ENCODE measurements at places on chromosomes 6 and 20. TPM values are rescaled to one million over a fixed set of nuclear protein-coding genes. Genes with fewer than 3 reads are reported as not detected.

DNA sequence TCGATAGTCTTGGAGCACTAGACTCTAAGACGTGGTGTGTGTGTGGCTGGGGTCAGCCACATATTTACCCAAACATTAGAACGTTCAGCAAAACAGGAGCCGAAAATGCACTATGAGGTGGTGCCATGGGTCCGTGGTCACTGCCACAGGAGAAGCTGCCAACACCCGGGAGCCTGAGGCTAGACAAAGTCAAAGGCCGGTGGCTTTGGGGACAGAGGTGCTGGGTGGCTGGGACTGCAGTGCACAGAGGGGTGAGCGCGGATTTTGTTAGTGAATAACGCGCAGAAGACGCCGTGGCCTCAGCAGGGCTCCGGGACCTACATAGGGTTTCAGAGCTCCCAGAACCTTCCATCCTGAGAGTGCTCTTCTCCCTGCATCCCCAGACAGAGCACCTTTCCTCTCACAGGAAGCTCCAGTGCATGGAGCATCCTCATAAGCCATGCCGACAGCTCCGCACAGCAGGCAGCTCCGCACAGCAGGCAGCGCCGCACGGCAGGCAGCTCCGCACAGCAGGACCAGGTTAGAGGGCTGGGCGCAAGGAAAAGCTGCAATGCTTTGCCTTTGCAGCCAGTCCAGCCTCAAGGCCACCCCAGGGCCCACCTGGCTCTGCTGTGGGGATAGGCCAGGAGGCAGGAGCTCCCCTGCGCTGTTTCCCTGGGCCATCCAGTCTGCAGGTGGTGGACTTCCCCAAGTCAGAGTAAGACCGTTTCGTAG lies 304.1 kb downstream of the TAF4 start:
- no peak for DNase-seq

DNA sequence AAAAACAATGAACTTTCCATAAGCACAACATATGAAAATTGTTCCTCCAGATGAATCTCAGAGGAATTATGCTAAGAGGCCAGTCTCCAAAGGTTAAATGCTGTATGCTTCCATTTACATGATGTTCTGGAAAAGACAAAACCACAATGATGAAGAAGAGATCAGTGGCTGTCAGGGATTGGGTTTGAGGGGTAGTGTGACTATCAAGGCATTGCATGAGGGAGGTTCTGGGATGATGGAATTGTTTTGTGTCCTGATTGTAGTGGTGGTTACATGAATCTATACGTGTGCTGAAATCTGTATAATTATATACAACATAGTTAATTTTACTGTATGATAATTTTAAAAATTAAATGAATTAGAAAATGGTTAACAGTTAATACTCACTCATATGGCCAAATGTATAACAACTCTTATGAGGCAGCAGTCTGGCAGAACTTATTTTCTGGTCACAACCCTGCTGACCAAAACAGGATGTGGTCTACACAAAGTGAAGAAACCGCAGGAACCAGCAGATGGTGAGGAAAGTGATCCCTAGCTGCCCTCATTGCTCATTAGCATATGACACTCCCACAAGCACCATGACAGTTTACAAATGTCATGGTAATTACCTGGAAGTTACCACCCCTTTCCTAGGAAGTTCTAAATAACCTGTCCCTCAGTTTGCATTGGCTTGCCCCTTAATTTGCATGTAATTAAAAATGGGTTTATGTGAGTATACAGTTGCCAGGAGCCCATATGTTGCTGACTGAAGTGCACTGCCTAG lies 31.9 kb downstream of the NSFL1C start:
- DNase-seq = peak; percentile 74

Gene TEAD3
- total RNA-seq = 1.9 TPM

Gene C6orf52
- total RNA-seq = 2.7 TPM

Data from activated T-cell treated with anti-CD3 and anti-CD28 coated beads, Interleukin-2, amount 50 U/mL, for 72 hours (primary cell).